Activated T-helper 2 cell treated with anti-CD3 and anti-CD28 coated beads, Interferon-gamma antibody, Interleukin-2, Interleukin-4, amounts not matched to agents 10 μg/mL and 5 μg/mL and 100 μg/mL, durations not matched to agents 14 hours and 24 hours and 36 hours (primary cell): ENCODE measurements at places on chromosomes 1 and 21.

DNA sequence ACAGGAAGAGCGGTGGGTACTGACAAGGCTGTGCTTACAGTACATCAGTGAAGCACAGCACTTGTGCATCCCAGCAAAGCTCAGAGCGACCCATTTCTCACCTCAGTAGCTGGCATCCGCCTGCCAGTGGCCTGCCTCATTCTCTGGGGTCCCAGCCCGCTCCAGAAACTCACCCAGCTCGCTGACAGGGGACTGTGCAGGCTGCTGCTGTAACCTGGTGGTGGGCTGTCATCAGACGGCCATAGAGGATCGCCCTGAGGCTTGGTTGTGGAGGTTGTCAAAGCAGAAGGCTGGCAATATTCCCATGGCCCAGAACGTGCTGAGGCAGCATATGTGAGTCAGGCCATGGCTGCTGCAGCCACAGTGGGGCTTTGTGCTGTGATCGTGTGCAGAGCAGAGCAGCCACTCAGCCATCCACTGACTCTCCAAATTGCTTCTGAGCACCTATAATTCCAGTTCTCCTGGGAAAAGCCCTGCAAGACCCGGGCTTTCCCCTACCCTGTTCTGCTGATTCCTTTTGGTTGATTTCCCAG, 13.6 kb upstream of the GPR137B start:
- H3K27ac ChIP-seq = no peak overlapping the region
- peaks cover 42% of the 10 kb centered on the region for H3K27me3 ChIP-seq

- no peak for DNase-seq
- no peak overlapping the region for H3K4me3 ChIP-seq
- H3K4me1 ChIP-seq = no peaks in the 10 kb centered on the region
- H3K27ac ChIP-seq = no peak overlapping the region
Measured at GRCh38 chr1:29825941-29826415, 589.7 kb downstream of the PTPRU start.

- H3K36me3 ChIP-seq = no peaks in the 10 kb centered on the region
- no peak overlapping the region for H3K4me3 ChIP-seq
- H3K4me1 ChIP-seq = peaks cover 12% of the 10 kb centered on the region
- no peak for DNase-seq
- H3K27ac ChIP-seq = no peak overlapping the region
Measured at GRCh38 chr1:12549460-12550349, 68.3 kb downstream of the DHRS3 start.

- peaks cover 15% of the 10 kb centered on the region for H3K36me3 ChIP-seq
- no peak overlapping the region for H3K27ac ChIP-seq
- H3K4me1 ChIP-seq = peaks cover 14% of the 10 kb centered on the region
- no peak for DNase-seq
- no peak overlapping the region for H3K4me3 ChIP-seq
Measured at GRCh38 chr1:184075055-184076029, 23.8 kb downstream of the TSEN15 start.

- H3K27me3 ChIP-seq = peaks cover 18% of the 10 kb centered on the region
- H3K27ac ChIP-seq = no peak overlapping the region
- H3K36me3 ChIP-seq = no peaks in the 10 kb centered on the region
- peaks cover 6% of the 10 kb centered on the region for H3K4me1 ChIP-seq
Measured at GRCh38 chr21:45972353-45972715, 9.2 kb upstream of the COL6A1 start.

DNA sequence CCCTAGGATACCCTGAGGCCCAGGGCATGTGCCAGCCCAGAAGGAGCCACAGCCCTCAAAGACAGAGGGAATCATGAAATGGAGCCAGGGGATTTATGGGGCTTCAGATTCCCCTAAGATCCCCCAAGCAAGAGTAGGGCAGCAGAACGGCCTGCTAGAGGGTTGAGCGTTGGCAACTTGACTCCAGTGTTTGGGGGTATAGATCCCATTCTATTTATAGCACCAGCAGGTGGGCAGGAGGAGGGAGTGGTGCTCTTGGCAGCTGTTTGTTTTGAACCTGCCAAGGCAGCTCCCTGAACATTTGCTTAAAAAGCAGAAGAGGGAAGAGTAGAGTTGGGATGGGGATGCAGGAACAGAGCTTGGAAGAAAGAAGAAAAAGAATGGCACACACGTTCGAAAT, 33.7 kb downstream of the GLUL start:
- H3K27ac ChIP-seq = no peak overlapping the region
- no peak overlapping the region for H3K4me3 ChIP-seq
- no peaks in the 10 kb centered on the region for H3K4me1 ChIP-seq
- H3K36me3 ChIP-seq = no peaks in the 10 kb centered on the region

GRCh38 chr1:229197265-229197585, 73.7 kb upstream of the RAB4A start:
- H3K27me3 ChIP-seq = peaks cover 6% of the 10 kb centered on the region
- no peak overlapping the region for H3K4me3 ChIP-seq
- H3K27ac ChIP-seq = no peak overlapping the region
- peaks cover 11% of the 10 kb centered on the region for H3K4me1 ChIP-seq
- no peaks in the 10 kb centered on the region for H3K36me3 ChIP-seq

GRCh38 chr1:181951213-181951612, 110.3 kb downstream of the ZNF648 start:
- no peaks in the 10 kb centered on the region for H3K4me1 ChIP-seq
- H3K27ac ChIP-seq = no peak overlapping the region
- H3K36me3 ChIP-seq = no peaks in the 10 kb centered on the region
- H3K27me3 ChIP-seq = peaks cover 6% of the 10 kb centered on the region

DNA sequence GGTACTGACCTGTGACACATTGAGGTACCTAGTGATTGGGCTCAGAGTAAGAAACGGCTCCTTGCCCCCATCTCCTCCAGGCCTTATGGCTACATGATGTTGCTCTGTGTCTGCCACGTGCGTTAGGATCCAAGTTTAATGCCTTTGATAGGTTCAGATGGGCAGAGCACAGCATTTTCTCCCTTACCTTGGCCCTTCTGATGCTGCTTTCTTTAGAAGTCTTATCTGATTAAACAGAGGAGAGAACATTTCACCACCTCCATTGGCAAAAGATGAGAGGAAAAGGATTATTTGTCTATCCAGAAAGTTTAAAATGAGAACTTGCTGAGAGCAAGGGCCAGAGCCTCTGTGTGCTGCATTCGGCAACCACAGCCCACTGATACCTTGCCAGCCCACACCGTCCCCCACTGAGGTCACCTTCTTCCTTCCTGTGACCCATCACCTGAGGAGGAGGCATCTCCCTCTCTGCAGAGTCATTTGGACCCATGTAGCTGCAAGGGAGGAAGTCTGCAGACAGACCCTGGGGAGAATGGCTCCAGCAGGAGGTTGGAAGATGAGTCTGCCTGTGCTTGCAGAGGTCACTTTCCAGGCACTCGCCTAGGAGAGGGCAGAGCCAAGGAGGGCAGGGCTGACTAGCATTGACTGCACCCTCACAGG, 16.7 kb downstream of the SHISA4 start:
- DNase-seq = no peak
- H3K36me3 ChIP-seq = no peaks in the 10 kb centered on the region
- H3K27me3 ChIP-seq = no peaks in the 10 kb centered on the region
- no peak overlapping the region for H3K4me3 ChIP-seq
- H3K27ac ChIP-seq = no peak overlapping the region

DNA sequence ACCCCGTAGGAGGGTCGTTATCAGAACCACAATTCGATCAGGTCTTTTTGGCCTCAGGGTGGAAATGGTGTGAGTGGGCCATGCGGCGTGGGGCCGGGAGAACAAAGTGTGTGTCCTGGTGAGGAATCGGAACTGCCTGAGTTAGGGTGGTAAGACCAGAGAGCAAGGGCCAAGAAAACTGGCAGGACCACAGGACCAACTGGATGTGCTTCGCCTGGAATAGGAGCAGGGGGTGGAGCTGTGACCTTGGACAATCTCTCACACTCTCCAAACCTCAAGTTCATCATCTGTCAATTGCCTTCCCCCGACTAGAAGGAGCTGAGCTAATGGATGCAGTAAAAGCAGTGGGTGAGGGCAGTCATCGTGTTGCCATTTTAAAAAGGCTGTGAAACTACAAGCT, 59.5 kb downstream of the NAV1 start:
- H3K27ac ChIP-seq = no peak overlapping the region
- no peak overlapping the region for H3K4me3 ChIP-seq
- no peaks in the 10 kb centered on the region for H3K27me3 ChIP-seq
- no peaks in the 10 kb centered on the region for H3K4me1 ChIP-seq

DNA sequence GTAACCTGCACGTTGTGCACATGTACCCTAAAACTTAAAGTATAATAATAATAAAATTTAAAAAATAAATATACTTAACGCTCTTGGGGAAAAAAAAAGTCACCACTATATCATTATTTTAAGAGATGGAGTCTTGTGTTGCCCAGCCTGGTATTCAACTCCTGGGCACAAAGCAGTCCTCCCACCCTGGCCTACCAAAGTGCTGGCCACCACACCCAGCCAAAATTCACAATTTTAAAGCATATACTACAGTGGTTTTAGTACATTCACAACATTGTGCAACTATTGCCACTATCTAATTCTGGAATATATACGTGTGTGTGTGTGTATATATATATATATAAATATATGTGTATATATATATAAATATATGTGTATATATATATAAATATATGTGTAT, 5.9 kb downstream of the HMGN2 start:
- H3K4me1 ChIP-seq = peaks cover 31% of the 10 kb centered on the region
- H3K27ac ChIP-seq = no peak overlapping the region
- H3K27me3 ChIP-seq = no peaks in the 10 kb centered on the region
- no peak overlapping the region for H3K4me3 ChIP-seq
- DNase-seq = no peak

DNA sequence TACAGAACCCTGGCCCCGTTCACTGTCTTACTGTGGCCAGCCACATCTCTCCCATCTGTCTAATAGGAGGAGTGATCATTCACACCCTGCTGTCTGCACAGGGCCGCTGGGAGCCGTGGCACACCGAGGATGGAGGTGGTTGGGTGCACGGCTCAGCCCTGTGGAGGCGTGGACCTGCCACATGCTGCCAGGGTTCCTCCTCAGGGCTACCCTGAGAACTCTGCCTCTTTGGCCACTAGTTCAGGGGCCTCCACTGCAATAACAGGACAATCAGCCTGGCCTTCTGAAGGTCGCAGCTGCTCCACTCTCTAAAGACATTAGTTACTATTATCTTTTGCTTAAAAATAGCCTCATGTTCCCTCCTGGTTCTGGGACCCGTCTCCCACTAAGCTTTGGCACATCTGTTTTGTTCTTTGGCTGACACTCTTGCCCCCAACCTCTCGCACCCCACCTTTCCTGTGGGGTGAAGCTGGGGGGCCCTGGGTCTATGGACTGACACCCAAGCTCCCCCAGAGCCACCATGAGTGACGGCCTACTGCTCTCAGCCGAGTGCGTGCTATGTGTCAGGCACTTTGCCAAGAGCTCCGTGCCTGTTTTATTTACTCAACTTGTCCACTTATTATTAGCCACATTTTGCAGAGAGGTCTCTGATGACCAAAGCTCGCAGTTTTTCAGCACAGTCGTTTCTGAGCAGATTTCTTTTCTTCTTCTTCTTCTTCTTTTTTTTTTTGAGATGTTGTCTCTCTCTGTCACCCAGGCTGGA, 66.3 kb downstream of the ARHGEF10L start:
- H3K27me3 ChIP-seq = no peaks in the 10 kb centered on the region
- H3K4me1 ChIP-seq = no peaks in the 10 kb centered on the region
- no peaks in the 10 kb centered on the region for H3K36me3 ChIP-seq
- DNase-seq = no peak

GRCh38 chr1:182114627-182115023, 53.1 kb upstream of the ZNF648 start:
- H3K4me1 ChIP-seq = no peaks in the 10 kb centered on the region
- H3K4me3 ChIP-seq = no peak overlapping the region
- DNase-seq = no peak
- no peaks in the 10 kb centered on the region for H3K36me3 ChIP-seq
- no peak overlapping the region for H3K27ac ChIP-seq
- H3K27me3 ChIP-seq = peaks cover 24% of the 10 kb centered on the region

DNA sequence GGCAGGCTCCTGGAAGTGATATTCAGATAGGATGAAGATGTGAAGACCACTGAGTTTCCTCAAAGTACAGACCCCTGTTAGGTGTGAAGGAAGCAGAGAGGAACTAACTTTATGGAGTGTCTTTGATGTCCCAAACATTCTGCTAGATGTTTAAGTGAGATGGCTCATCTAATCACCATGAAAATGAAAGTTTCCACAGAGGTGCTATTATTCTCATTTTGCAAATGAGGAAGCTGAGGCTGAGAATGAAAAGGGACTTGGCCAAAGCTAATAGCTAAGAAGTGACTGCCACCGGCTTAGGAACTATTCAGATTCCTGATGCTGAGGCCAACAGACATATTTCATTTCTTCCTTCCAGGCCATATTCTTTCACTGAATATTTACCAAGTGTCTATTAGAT, 45.9 kb upstream of the WLS start:
- H3K4me1 ChIP-seq = no peaks in the 10 kb centered on the region
- H3K27ac ChIP-seq = no peak overlapping the region
- DNase-seq = no peak
- H3K27me3 ChIP-seq = no peaks in the 10 kb centered on the region
- H3K36me3 ChIP-seq = no peaks in the 10 kb centered on the region
- no peak overlapping the region for H3K4me3 ChIP-seq

- no peak overlapping the region for H3K4me3 ChIP-seq
- H3K36me3 ChIP-seq = peaks cover 54% of the 10 kb centered on the region
- peaks cover 12% of the 10 kb centered on the region for H3K4me1 ChIP-seq
- H3K27ac ChIP-seq = no peak overlapping the region
- no peaks in the 10 kb centered on the region for H3K27me3 ChIP-seq
Measured at GRCh38 chr21:46327711-46328110, 3.8 kb downstream of the PCNT start.

- no peak overlapping the region for H3K4me3 ChIP-seq
- H3K36me3 ChIP-seq = no peaks in the 10 kb centered on the region
- peaks cover 3% of the 10 kb centered on the region for H3K27me3 ChIP-seq
Measured at GRCh38 chr1:24696041-24696755, 49.0 kb upstream of the CLIC4 start.

- no peak overlapping the region for H3K27ac ChIP-seq
- no peak overlapping the region for H3K4me3 ChIP-seq
- no peaks in the 10 kb centered on the region for H3K36me3 ChIP-seq
- DNase-seq = no peak
Measured at GRCh38 chr1:183711741-183712361, 58.7 kb upstream of the APOBEC4 start.

DNA sequence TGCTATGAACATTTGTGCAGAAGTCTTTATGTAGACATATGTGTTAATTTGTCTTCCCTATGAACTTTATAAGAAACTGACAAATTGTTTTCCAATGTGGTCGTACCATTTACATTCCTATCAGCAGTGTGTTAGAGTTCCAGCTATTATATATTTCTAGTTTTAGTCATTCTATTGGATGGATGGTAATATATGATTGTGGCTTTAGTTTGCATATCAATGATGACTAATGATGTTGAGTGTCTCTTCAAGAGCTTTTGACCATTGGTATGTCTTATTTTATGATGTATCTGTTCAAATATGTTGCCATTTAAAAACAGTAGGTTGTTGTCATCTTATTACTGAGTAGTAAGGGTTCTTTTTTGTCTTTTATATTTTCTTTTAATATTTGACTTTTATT, 16.2 kb upstream of the ZNF326 start:
- no peaks in the 10 kb centered on the region for H3K36me3 ChIP-seq
- no peak overlapping the region for H3K4me3 ChIP-seq
- peaks cover 2% of the 10 kb centered on the region for H3K4me1 ChIP-seq
- peaks cover 7% of the 10 kb centered on the region for H3K27me3 ChIP-seq

- no peak overlapping the region for H3K27ac ChIP-seq
- peaks cover 17% of the 10 kb centered on the region for H3K27me3 ChIP-seq
- H3K4me3 ChIP-seq = no peak overlapping the region
- H3K36me3 ChIP-seq = no peaks in the 10 kb centered on the region
Measured at GRCh38 chr1:183330335-183330734, 87.8 kb downstream of the NMNAT2 start.
